ENCODE measurements at places on chromosomes 6 and 20. TPM values are rescaled to one million over a fixed set of nuclear protein-coding genes. Genes with fewer than 3 reads are reported as not detected.
A peak's percentile ranks its signal among the peaks of the same experiment; 100 is the strongest.

DNA sequence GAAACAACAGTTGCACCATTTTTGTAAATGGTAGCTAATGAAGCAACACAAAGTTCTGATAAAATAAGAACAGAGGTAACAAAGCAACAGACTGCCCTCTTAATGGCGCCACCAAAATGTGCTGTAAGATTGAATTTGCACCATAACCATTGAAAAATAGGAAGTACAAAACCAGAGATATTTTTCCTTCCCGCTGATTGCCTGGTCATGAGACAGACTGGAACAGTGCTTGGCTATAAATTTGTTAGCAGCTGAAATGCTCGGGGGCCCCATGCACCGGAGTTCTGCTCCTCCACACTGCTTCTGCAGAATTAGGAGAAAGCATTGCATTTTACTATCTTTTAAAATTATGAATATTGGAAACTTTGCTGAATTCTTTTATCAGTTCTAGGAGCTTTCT lies 164.4 kb upstream of the QKI start:
- no peak for DNase-seq

- no peak for DNase-seq
Observed at GRCh38 chr6:87724983-87725811, 23.2 kb upstream of the AKIRIN2 start.

Gene STMND1
- total RNA-seq = not detected

DNA sequence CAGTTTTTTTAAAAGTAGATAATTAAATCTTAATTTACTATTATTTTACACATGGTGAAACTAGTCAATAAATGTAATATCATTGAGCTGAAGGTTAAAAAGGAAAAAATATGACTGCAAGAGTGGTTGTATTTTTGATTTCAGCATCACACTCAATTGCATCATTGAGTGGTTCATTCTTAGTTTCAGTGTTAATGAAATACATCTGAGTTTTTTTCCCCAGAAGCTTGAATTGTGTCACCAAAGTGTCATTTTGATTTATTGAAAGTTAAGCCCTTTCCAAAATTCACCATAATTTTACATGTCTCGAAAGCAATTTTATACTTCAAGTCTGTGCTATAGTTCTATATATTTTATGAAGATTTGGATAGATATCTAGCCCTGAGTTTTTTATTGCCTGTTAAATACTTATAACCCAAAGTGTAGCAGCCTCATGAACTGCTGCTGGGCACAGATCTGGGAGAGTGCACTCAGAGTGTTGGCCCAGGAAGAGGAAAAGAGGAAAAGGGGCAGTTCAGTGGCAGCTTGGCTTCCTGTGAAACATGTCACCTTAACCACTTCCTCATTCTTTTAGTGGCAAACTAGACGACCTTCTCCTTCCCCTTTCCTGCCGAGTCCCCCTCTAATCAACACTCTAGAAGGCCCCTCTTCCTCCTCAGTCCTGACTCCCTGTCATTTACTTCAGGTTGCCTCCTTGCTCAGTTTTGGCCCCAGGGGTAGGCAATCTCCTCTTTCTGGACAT lies 140.7 kb downstream of the ESR1 start:
- DNase-seq = no peak

GRCh38 chr6:103893141-103893581 lies 966.6 kb downstream of the HACE1 start:
- no peak for DNase-seq

GRCh38 chr6:498795-499231 lies 107.3 kb downstream of the IRF4 start:
- no peak for DNase-seq

Gene RBCK1
- 103 TPM for total RNA-seq

- DNase-seq = no peak
Observed at GRCh38 chr6:7675353-7675945, 50.5 kb upstream of the BMP6 start.

DNA sequence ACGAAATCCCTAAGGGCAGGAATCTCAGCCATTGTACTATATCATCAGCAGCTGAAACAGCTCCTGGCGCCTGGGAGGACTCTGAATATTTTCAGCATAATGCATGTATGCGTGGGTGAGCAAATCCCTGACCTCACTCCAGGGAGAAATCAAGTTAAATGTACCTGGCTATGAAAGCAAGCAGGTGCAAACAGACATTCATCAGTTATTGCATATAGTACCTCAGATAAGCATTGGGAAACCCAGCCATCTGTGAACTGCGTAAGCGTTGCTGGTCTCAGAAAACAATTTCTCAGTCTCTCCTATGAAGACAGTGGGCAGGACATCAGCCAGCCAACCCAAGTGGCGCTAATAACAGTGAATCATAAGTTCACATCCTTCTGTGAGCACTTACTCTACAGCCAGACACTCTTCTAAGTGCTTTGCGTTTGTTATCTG lies 622.6 kb downstream of the EPM2A start:
- no peak for DNase-seq

GRCh38 chr6:108838101-108838717 lies 10.0 kb upstream of the ARMC2 start:
- DNase-seq = no peak

DNA sequence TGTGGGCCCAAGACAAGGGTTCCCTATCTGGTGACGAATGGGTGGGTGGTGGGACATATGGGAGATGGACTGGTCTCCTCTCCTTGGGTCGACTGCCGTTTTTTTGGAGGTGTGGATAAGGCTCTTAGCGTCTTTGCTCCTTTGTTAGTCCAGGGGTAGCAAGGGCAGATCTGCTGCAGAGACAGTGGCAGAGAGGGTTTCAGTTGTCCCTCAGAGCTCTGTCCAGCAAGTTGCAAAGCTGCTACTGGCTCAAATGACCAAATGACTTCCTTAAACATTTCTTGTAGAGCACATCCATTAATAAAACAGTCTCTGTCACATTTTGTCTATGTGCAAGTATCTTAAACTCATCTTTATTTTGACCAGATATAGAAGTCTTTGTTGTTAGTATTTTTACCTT lies 508.0 kb upstream of the ADGRB3 start:
- DNase-seq = no peak

DNA sequence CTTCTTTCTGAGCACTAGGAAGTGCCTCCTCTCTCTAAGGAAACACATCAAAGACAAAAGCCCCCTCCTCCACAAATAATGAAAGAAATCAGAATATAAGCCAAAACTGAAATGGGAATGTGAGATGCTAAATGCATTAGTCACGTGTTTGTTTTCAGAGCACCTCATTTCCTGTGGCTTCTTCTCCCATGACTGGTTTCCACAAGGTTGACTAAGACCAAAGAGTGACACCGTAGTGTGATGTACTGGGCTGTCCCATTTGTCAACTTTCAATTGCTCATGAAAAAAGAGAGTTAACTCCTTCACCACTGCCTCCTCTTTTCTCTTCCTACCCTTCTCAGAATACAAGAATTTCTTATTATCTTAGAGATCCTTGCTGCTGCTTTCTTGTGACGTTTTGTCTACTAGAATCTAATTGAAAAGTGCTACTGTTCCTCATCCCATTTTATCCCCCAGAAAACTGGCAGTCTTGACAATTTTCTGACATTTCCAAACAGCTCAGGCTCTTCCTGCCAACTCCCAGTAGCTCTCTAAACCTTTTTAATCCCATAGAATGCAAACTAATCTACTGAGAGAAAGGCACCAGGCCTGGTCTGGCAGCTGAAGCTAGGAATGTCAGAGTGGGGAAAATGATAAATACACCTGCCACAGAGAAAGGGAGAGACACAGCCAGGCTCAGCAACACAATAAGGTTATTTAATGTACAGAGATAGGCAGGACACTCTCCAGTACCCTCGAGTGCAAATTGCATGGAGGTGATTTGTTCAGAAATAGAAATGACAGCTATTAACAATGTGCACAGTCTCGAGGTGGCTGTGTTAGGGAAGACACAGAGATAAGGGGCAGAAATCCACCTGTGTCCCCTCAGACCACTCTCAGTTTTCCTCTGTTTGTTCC lies 671.7 kb upstream of the NRSN1 start:
- no peak for DNase-seq

Gene HLA-DRB1
- total RNA-seq = not detected

- no peak for DNase-seq
Observed at GRCh38 chr6:131640100-131640499, 3.0 kb downstream of the ENPP3 start.

GRCh38 chr6:148616841-148617240 lies 130.0 kb upstream of the UST start:
- DNase-seq = no peak

DNA sequence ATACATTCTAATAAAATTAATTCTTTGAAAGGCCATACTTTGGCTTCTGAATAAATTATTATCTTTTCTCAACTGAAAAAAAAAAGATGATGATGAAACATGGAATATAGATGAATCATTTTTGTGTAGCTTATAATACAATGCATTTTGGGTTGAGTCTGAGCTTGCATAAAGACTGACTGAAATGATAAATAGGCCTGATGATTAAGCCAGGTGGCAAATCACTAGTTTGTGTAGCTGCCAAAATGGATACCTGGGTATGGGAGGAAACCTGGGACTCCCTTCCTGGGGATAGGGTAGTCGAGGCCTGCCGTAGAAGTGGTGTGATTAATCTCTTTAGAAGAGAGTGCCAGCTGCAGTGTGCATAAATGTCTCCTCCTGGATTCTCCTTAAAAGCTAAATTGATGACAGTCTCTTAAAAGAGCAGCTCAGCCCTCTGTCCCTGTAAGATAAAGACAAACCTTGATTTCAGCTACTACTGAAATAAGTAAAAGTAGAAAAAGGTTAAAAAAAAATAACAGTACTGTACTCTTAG lies 275.1 kb downstream of the GRIK2 start:
- no peak for DNase-seq

Gene BPI
- 7.7 TPM for total RNA-seq

GRCh38 chr6:168678077-168678476 lies 237.1 kb downstream of the SMOC2 start:
- DNase-seq = no peak

DNA sequence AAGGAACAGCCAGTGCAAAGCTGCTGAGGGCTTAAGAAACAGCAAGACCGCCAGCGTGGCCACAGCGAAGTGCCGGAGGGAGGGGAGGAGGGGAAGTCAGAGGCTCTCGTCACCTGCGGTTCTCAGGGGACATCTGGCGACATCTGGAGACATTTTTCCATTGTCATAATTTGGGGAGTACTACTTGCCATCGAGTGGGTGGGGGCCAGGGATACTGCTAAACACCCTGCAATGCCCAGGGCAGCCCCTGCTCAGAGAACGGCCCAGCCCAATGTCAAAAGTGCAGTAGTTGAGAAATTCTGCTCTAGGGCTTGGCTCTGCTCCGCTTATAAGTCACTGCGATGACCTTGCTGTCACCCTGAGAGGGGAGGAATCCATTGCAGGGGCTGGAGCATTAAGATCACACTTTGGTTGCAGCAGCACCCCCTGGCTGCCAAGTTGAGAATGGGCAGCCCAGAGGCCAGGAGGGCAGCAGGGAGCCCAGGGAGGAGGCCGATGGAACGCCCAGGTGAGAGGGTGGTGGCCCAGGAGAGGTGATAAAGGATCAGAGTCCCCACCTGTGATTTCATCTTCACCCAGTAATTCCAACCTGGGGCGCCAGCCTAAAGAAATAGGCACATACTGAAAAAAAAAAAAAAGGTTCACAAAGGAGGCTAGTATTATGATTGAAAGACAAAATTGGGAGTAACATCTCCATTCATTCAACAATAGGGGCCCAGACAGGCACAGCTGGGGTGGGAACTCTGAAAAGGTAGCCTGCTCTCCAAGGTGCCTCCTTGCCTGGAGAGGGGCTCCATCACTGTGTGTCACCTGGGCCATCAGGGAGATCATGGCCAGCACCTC lies 218.2 kb downstream of the BMP7 start:
- DNase-seq = no peak

Gene CBLN4
- not detected for total RNA-seq

DNA sequence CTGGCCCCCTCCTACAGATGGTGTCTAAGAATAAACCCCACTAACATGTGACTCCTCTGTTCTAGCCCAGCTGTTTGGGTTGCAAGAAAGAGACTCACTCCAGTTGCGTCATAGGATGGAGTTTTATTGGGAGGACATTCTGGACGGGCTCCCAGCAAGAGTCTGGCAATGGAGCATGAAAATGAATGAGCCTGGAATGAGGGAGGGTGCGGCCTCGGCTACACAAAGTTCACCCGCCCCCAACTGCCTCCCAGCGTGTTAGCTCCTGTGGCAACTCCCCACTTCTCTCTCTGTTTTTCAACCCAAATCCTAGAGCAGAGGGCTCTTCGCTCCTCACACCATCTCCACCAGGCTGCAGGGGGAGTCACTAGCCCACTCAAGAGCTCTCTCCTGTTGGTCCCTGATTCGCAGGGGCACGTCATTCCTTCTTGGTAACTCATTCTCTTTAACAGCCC lies 5.1 kb upstream of the ADAM33 start:
- no peak for DNase-seq

Gene EIF6
- 136 TPM for total RNA-seq

Gene SERPINB6
- 93.1 TPM for total RNA-seq

DNA sequence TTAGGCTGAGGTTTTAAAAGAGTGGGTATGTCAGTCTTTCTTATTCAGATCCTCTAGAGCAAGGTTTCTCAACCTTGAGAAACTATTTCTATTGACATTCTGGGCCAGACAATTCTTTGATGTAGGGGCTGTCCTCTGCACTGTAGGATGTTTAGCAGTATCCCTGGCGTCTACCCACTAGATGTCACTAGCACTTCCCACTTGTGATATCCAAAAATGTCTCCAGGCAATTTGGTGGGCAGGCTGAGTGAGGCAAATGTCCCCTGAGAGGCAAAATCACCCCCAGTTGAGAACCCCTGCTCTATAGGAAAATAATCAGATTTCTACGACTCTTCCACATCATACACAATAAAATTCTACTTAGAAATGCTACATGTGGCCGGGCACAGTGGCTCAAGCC lies 7.7 kb upstream of the ZKSCAN8 start:
- no peak for DNase-seq

DNA sequence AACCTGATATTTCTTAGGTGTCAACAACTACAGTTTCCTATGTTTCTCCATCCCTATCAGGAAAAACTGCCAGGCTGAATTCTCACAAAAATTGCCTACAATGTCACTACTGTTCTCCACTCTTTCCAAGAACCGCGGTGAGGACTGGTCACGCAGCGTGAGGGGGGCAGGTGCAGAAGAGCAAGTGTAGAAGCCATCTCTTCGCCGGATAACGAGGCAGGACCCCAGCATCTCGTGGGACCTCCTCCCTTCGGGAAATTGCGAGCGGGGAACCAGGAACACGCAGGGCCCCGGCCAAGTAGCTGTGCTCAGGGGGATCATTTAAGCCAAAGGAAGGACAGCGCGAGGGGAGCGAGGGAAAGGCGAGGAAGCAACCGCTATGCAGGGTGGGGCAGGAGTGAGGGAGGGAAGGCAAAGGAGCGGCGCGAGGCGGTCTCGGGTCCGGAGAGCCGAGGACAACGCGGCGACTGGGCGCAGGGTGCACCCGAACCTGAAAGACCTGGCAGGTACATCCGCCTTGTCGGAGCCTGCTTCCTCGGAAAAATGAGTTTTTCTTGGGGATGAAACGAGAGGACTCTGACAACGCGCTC lies 559 bp downstream of the APMAP start:
- no peak for DNase-seq

GRCh38 chr6:102474041-102474807 lies 1080.7 kb downstream of the GRIK2 start:
- no peak for DNase-seq

GRCh38 chr6:21596949-21597682 lies 3.6 kb downstream of the SOX4 start:
- no peak for DNase-seq

GRCh38 chr6:138622967-138623366 lies 123.7 kb upstream of the NHSL1 start:
- no peak for DNase-seq

GRCh38 chr20:43583982-43584432 lies 6.7 kb upstream of the IFT52 start:
- peak; percentile 96 for DNase-seq
